ENCODE measurements at places on chromosomes 13 and 19.
A peak's percentile ranks its signal among the peaks of the same experiment; 100 is the strongest.

DNA sequence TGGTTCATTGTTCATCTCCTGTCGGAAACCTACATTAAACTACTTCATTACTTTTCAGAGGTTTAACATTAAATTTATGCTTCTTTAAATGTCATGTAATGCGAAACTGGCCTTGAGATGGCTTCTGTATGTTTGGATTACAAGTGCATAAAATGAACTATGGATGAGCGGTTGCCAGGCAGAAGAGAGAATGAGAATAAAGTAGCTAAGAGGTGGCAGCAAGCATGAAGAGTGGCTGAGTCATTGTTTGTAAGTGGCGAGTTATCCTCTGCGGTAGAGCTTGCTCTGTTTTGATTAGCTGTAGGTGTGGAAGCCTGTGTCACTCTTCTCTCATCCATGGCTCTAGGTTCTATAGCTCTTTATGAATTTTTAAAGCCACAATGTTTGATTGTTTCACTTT lies 1139.6 kb upstream of the PCDH9 start:
- no peak for DNase-seq

DNA sequence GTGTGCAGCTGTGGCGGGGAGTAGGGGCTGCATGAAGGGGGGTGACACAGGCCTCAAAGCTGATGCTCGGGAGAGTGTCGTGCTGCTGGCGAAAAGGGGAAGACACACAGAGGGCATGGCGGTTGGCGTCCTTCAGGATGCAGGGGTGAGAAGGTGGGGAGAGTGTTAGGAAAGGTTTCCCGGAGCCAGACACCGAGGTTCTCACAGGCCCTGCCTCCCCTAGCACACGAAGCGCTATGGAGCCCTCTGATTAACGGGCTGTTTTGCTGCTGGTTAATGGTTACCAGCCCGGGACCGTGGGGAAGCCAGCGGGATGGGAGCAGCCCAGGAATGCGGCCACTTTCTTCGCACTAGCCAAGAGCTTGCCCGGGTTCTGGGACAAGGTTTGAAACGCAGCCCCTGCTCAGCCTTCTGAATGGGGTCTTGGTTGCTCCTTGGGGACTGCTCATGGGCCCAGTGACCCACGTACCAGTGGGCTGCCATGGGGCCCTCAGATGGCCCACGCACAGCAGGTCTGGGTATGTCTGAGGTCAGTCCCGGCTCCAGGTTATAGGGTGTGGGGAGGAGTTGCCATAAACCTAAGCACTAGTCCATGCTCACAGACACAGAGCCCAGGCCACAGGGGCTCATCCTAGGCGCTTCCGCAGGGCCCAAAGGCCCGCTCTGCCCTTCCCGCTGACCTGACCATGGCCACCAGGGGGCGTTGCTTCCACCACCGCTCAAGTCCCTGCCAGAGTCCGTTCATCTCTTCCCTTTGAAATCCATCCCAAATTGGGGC lies 31.3 kb upstream of the ISYNA1 start:
- DNase-seq: peak; percentile 44

- DNase-seq: no peak
Observed at GRCh38 chr13:77300176-77301037, 26.5 kb downstream of the MYCBP2 start.

- DNase-seq: no peak
Observed at GRCh38 chr19:3292958-3293529, 68.6 kb downstream of the CELF5 start.

GRCh38 chr19:35648017-35648961 lies at the start of gene COX6B1:
TSS of gene COX6B1 (plus strand) at chr19:35648323. CDS start at chr19:35651244, 2,921 bp downstream.
- peak; percentile 72 for DNase-seq

DNA sequence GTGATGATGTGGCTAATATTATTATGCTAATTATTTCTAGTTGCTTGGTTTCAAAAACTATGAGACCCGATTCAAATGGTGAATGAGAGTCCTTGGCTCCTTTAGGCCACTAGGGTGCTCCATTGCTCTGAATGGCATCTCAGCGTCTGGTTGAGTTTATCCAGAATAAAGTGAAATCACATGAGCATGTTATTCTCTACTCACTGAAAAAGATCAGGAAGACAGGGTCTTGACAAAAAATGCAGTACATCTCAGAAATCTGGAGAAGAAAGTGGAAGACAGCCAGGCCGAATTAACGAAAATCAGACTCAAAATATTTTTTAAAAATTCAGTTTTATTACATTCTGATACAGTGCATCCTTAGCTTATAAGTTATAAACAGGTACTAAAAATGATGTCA lies 516.2 kb downstream of the MYO16 start:
- no peak for DNase-seq

GRCh38 chr13:102273111-102273510 lies 128.7 kb downstream of the FGF14 start:
- no peak for DNase-seq

GRCh38 chr13:95247171-95247570 lies 54.1 kb downstream of the ABCC4 start:
- DNase-seq: no peak

- DNase-seq: no peak
Observed at GRCh38 chr19:44621367-44621766, 8.0 kb downstream of the IGSF23 start.

GRCh38 chr19:11504502-11505031 lies 1.1 kb downstream of the ZNF653 start:
- no peak for DNase-seq
